Effector memory CD8-positive, alpha-beta T cell (primary cell): ENCODE measurements at places on chromosomes 2 and 18.

DNA sequence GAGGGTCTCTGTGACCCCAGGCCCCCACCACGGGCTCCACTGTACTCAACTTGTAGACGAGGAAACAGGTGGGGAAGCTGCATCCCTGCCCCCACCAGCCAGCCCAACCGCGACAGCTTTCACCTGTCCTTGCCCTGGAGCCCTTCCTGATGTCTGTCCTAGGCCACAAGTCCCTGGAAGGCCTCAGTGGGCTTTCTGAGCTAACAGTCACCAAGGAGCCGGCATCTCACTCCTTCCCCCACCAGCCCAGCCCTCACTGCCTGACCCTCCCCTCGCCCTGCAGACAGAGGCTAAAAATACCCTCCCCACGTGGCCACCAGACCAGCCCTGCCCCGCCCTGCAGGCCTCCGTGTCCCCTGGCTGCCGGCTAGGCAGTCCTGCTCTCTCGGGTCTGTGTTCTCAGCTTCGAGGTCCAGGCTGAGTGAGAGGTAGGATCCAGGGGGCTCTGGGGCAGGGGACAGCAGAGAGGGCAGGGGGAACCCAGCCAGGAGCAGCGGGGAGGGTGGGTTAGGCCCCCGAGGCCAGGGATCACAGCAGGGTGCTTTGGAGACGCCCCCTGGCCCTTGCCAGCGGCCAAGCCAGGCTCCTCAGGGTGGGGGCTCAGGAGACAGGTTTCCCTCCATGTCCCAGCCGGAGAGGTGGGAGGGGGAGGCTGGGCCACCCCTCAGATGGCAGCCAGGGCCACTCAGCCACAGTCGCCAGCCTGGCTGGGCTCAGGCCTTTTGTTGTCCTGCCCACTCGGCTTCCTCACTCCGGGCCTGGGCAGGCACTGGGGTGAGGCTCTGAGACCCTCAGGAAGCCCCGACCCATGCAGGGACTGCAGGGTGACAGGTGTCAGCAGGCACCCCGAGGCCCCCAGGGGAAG is at the start of gene KLHL30:
KLHL30 (plus strand) TSS at position 338 of the 865 bp plus-strand sequence. CDS start 2,087 bp downstream, outside the sequence.
- DNase-seq, result no peak

- no peak for DNase-seq
Observed at GRCh38 chr2:172836347-172836821, 100.7 kb downstream of the RAPGEF4 start.

GRCh38 chr2:219440388-219441256 is 6.0 kb downstream of the SPEG start:
- DNase-seq, result no peak

- no peak for DNase-seq
Observed at GRCh38 chr2:241820625-241821384, 11.8 kb downstream of the NEU4 start.

DNA sequence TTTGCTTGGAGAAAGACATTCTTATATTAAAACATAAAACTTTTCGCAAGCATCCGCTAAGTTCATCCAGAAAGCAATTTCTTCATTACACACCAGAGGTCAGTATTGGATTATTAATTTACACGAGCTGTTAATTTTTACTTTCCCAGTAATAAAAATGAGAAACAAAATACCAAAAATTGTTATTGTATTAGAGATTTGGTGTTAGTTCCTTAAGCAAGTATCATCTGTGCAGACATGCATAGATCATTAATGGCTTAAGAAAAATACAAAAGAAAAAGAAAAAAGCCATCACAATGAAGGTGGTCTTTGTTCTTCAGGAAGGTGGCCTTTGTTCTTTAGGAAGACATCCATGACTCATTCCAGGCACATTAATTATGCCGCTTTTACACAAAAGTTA is 53.6 kb upstream of the HNMT start:
- DNase-seq, result no peak

- DNase-seq, result no peak
Observed at GRCh38 chr2:222146488-222146887, 152.3 kb downstream of the PAX3 start.

GRCh38 chr2:143431316-143431715 is 302.1 kb downstream of the ARHGAP15 start:
- DNase-seq, result no peak

- DNase-seq, result no peak
Observed at GRCh38 chr2:15334644-15335326, 226.3 kb downstream of the NBAS start.

GRCh38 chr2:20803226-20803682 is 19.6 kb downstream of the LDAH start:
- DNase-seq, result no peak

GRCh38 chr2:119641562-119642258 is 37.3 kb upstream of the TMEM177 start:
- peak; percentile 74 for DNase-seq

- no peak for DNase-seq
Observed at GRCh38 chr2:156576005-156576404, 139.8 kb downstream of the GPD2 start.

DNA sequence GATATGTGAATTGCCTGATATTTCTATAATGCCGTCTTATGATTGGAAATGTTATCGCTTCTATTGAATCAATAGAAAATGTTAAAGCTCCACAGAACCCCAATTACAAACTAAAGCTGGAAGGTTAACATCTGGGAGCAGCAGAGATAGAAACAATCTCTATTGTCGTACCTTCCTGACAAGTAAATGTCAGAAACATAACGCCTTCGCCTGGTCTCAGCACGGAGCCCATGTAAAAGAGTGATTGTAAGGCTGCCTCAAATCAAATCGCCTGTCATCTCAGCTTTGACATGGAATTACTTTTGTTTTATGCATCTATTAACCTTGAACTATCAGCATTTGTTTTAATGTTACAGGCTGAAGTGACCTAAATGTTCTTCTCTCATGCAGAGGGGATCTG is 885.9 kb upstream of the PIK3C3 start:
- DNase-seq, result no peak

GRCh38 chr2:181995289-181995688 is 9.6 kb downstream of the PPP1R1C start:
- no peak for DNase-seq

GRCh38 chr2:7933672-7934071 is 748.2 kb upstream of the ID2 start:
- DNase-seq, result no peak

- DNase-seq, result no peak
Observed at GRCh38 chr2:215447673-215448081, 11.8 kb upstream of the FN1 start.

GRCh38 chr2:238754259-238754658 is 93.6 kb upstream of the TWIST2 start:
- no peak for DNase-seq

DNA sequence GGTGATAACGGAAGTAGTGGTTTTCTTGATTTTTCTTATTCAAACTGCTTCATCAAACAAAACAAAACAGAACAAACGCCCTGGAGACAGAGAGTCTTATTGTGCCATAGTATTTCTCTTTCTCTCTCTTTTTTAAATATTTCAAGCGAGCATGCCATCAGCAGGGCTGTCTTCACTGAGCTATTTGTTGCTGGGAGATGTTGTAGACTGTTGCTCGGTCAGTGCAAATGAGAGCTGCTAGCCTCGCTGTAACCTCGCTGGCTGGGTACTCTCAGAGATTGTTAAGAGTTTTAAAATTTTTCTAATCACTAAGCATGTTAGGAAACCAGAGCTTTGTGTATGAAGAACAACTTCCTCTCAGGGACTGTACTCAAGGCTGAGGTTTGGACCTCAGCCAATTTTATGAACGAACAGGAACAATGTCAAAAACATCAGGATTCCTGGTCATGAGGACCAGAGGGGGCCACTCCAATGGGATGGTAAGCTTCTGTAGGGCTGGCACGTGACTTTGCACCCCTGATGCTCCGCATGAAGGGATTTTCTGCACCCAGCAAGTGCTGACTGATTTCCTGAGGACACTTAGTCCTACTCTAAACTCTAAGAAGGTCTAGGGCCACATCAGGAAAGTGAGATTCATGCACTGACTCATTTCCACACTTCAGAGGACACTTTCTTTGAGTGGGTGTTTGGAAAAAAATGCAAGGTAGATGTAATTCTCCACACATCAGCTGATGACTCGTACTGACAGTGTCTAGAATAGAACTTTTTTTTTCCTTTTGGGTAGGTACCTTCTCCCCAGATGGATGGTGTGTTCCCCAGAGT is 59.8 kb upstream of the IL1R1 start:
- peak; percentile 4 for DNase-seq

- DNase-seq, result no peak
Observed at GRCh38 chr2:18976168-18976961, 382.1 kb downstream of the OSR1 start.

DNA sequence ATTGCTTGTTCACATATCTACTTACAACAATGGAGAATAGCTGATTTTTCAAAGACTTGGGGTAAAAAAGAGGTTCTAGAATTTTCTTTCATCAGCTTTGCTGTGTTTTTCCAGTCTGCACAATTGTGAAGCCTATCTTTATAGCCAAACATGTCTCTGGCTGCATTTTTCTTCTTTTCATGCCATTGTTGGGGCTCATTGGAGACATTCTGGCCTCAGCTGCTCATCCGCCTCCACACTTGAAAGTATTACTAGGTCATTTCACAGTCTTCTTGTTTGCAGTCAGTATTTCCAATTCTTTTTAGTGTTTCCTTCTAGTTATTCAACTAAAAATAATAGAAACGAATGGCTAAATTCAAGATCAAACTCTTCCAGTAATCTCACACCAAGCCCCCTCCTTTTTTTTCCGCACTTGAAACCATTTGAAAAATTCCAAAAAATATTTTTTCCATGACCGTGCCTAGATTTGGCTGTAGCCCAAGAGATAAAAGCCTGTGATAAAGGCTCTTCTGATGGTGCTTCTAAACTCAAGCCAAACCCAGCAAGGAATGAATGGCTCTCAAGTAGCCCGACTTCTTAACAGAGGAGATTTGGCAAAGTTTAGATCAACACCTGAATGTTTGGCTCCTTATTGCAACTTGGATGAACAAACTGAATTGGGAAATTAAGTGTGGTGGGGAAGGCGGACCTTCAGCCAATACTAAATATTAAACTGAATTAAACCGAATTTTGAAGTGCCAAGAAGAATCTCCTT is 103.4 kb downstream of the NRP2 start:
- DNase-seq, result no peak

- DNase-seq, result peak; percentile 27
Observed at GRCh38 chr2:174486563-174487107, at the start of gene GPR155. GPR155 (minus strand) TSS chr2:174487029; CDS start chr2:174481956, 5,073 bp downstream.

DNA sequence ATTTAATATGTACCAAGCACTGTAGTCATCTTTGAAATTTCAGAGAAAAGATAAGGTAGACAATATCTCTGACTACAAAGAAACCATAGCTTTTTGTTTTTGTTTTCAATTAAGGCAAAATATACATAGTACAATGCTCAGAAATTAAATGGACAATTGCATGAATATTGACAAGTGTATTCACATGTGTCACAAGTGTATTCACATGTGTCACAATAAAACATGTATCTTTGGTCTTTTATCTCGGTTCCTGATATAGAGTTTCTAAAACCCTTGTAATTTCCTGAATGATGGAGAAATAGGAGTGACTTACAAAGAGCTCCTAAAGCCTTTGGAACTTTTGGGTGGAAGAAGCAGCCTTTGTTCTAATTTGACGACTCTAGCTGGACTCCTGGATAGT is 756.4 kb downstream of the EPHA4 start:
- no peak for DNase-seq

- no peak for DNase-seq
Observed at GRCh38 chr2:119106301-119106897, 52.2 kb downstream of the C1QL2 start.

- no peak for DNase-seq
Observed at GRCh38 chr2:218856167-218856895, 3.3 kb upstream of the WNT6 start.

GRCh38 chr2:165067643-165068486 is 112.5 kb upstream of the SLC38A11 start:
- no peak for DNase-seq

DNA sequence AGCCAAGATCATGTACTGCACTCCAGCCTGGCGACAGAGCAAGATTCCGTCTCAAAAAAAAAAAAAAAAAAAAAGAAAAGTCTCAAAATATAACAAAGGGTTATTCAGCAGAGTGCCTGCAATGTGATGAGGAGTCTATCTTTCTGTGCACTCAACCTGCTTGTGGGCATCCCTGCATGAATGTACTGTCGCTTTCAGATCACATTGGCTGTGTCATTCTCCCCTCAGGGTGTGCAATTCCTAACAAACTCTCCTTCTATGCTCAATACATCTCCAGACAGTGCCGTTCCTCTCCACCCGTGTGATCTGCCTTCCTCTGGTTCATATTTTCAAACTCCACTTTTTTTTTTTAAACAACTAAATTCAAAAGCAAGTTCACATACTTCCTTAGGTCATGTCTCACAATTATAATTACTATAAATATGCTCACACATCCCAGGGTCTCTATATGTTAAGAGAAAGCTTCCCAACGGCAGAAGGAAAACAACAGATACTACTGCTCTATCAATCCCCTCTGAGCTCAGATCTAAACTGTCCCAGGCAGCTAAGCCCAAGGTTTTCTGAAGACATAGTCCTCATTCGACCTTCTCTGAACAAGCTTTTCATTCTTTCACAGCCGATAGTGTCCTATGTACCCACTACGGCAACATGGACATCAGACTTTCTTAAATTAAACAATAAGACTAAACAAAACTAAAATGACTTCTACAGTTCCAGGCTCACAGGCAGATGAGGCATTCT is 35.2 kb downstream of the PTMA start:
- DNase-seq, result no peak

- DNase-seq, result no peak
Observed at GRCh38 chr2:107027205-107027604, 141.2 kb upstream of the ST6GAL2 start.

- DNase-seq, result no peak
Observed at GRCh38 chr2:23617167-23617810, 232.3 kb downstream of the KLHL29 start.

- DNase-seq, result no peak
Observed at GRCh38 chr2:144102386-144102785, 417.5 kb downstream of the ZEB2 start.

DNA sequence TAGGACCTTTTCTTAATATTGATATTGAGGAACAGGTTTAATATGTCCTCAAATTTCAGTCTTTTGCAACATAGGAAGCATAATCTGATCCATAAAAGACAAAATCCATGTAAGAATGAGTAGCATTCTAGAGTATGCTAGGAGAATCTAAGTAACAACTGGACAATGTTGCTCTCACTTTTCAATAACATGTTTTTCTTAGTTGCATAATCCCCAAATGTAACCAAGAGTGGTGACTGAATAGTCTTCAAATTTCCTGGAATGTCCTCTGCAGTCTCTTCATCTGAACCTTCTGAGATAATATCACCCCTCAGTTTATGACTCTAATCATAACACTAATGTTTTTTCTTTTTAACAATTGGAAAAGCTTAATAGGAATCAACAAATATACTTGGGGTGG is 110.0 kb upstream of the ZEB2 start:
- DNase-seq, result no peak

DNA sequence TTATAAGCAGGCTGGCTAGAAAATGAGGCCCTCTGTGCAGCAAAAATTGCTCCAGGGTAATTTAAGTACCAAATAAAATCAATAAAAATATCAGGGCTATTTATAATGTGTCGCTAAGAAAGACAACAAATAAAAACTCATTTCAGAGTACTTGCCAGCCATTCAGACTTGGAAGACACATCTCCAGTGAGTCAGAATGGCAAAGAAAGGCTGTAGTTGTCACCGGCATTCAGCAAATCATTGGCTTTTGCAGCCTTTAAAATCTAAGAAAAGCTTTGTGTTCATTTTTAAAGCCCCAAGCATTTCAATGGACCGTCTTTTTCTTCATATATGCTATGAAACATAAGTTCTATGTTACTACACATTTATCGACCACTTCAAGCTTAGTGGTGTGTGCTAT is 141.1 kb upstream of the HNMT start:
- no peak for DNase-seq

GRCh38 chr2:21010813-21011439 is 32.9 kb downstream of the APOB start:
- no peak for DNase-seq
